ENCODE measurements at places on chromosomes 4 and X.

- ATAC-seq, result no peak
Observed at GRCh38 chr4:2787230-2788100, 5.4 kb upstream of the SH3BP2 start.

GRCh38 chr4:121709766-121710405 is 13.1 kb upstream of the ANXA5 start:
- no peak for ATAC-seq

- ATAC-seq, result no peak
Observed at GRCh38 chrX:121949041-121949760, 901.8 kb downstream of the GLUD2 start.

GRCh38 chr4:1595789-1596325 is 88.3 kb downstream of the FAM53A start:
- no peak for ATAC-seq

- ATAC-seq, result no peak
Observed at GRCh38 chrX:124421898-124422655, 75.7 kb downstream of the SH2D1A start.

- no peak for ATAC-seq
Observed at GRCh38 chr4:93867416-93868001, 39.0 kb downstream of the ATOH1 start.

GRCh38 chr4:19401301-19402080 is 850.2 kb upstream of the SLIT2 start:
- ATAC-seq, result no peak

DNA sequence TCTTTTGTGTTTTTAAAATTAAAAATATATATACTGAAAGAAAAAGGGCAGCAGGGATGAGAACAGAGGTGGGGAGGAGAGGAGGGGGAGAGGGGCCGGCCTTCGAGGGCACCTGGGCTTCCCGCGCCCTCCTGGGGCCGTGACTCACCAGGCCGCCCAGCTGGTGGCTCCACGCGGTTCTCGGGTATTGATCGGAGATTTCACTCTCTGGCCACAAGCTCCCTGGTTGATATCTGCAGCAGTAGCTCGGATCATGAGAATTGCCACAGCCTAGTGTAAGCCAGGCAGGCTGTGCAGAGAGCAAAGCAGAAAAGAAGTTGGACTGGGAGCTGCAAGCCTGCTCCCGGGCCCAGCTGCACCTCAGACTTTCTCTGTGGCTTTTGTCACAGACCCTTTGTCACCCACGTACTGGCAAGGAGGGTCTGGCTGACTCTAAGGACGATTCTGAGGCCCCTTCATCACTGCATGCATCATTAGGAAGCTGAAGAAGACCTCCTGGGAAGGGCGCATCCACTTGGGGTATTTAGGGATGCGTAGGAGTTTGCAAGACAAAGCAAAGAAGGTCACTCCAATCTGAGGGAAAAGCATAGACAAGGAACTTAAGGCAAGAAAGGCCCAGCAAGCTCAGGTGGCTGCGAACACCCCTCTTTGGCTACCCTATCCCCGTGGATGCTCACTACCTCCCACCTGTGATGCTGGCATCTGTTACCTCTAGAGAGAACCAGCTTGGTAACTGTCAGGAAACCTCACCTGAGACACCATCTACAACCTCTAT is 71.7 kb downstream of the CPZ start:
- ATAC-seq, result no peak

GRCh38 chrX:53746718-53747117 is 60.2 kb upstream of the HUWE1 start:
- ATAC-seq, result no peak

DNA sequence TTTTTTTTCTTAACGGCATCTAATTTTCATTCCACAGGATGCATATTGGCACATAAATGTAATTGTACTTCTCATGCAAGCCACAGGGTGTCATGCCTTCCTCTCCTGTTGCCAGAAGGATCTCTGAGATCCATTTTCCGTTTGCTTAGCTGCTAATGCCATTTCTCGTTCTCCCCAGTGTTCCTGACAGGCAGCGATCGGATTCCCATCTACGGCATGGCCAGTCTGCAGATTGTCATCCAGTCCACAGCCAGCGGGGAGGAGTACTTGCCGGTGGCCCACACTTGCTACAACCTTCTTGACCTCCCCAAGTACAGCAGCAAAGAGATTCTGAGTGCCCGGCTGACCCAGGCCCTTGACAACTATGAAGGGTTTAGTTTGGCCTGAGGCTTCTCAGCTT is 8.9 kb upstream of the NAP1L5 start:
- ATAC-seq, result peak; percentile 59

- ATAC-seq, result no peak
Observed at GRCh38 chr4:53640576-53641453, 49.5 kb upstream of the LNX1 start.

- ATAC-seq, result peak; percentile 68
Observed at GRCh38 chr4:113049421-113050370, at the start of gene ANK2. ANK2 (plus strand) TSS chr4:113049653; CDS start chr4:113049729, 76 bp downstream.

- ATAC-seq, result no peak
Observed at GRCh38 chr4:165563851-165564250, 185.0 kb downstream of the CPE start.

All from motor neuron (in vitro differentiated cells).